Amniotic epithelial cell (primary cell): ENCODE measurements at places on chromosomes 5 and 9.

DNA sequence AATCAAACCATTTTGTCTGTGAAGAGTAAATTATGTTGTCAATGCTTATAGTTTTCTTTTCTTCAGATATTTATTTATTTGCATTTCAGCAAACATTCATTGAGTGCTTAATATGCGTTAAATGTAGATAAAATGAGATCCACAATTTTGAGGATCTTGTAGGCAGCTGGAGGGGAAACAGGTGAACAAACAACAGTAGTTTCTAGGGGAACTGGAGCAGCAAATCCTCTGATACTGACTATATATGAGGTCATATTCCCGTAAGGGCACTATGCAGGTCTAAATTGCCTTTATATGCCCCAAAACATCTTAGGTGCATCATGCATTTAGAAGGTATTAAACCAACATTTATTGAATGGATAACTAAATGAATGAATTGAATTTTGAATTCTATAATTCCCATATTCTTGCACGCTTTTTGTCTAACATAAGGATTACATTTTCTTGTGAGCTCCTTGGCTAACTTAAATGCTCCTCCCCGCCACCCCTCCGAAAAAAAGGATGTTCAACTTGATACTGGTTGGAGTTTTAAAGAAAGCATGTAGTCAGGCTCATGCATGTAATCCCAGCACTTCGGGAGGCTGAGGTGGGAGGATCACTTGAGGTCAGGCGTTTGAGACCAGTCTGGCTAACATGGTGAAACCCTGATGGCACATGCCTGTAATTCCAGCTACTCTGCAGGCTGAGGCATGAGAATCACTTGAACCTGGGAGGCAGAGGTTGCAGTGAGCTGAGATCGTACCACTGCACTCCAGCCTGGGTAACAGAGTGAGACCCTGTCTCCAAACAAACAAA is 299.8 kb downstream of the TMEM38B start:
- DNase-seq, result no peak

GRCh38 chr9:130756037-130756436 is 62.5 kb downstream of the EXOSC2 start:
- DNase-seq, result no peak

DNA sequence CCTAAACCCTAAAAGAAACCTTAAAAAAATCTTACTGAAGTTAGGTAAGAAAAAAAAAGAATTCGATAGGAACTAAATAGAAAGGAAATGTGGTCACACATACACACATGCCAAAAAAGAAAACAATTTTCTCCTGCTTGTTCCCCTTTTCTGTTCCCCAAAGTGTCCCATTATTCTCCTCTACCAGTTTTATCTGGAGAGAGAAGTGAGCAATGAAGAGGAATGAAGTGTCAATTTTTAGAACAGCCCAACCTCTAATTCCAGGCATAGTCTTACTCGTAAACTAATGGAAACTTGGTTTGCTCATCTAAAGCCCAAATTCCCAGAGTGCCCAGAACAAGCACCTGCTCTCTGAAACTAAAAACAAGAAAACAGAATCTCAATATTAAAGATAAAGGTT is 26.1 kb downstream of the AP3B1 start:
- no peak for DNase-seq

- DNase-seq, result peak; percentile 42
Measured at GRCh38 chr5:153543959-153544470, 53.5 kb downstream of the GRIA1 start.

DNA sequence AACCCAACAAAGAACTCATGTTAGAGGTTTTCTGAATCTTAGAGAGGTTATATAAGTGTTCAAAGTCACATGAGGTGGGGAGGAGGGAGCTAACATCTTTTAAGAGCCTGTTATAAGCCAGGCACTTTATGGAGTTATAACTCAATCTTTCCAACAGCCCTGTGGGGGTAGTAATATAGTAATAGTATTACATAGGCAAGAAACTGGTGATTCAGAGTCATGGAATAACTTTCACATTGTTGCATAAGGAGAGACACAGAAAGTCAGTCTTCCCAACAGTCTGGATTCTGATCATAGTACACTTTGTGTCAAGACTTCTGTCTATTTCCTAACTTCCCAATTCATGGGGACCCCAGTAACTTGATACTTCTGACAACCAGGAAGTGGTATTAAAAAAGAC is 89.2 kb downstream of the ACER2 start:
- peak; percentile 60 for DNase-seq

DNA sequence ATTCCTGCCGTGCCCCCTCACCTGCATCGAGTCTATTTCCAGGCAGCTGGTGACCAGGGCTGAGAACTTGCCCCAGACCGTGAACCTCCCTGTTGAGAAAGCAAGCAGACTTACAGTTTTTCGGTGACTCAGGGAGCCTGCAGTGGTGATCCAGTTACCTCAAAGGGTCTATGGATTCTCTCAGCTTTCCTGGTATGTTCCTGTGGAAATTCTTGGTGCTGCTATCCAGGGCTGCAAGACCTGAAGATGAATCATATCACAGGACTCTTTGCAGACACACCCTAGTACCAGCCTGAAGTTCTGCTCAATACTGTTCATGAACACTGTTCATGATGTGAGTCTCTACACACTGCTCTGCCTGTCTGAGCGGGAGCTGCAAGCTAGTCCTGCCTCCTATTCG is 154.7 kb downstream of the WDR70 start:
- DNase-seq, result peak; percentile 81

DNA sequence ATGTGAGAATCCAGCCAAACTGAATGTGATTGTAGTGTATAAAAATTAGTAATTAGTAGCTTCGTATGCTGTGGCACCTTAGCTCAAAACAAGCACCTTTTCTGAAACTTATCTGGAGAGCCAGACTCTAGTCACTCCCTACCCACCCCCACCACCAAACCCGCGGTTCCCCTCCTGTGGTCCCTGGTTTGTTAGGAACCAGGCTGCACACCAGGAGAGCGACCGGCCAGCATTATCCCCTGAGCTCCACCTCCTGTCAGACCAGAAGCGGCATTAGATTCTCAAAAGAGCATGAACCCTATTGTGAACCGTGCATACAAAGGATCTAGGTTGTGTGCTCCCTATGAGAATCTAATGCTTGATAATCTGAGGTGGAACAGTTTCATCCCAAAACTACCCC is 498.6 kb downstream of the CHSY3 start:
- DNase-seq, result no peak

DNA sequence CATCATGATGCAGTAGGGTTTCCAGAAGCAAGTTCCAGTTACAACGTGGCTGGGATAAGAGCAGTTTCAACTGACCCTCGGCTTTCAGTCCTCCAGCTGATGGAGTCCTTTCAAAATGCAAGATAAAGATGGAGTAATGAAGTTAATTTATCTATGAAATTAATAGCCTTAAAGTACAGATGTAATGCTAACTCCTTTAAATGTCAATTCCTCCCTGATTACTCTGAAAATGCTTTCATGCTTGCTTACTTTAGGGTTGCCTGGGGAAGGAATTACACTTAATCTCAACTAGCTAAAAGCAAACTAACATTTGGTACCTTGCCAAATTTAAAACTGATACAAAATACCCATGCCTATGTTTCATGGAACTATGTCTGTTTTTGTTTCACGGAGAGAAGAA is 178.4 kb downstream of the KIAA0825 start:
- DNase-seq, result no peak

- DNase-seq, result no peak
Measured at GRCh38 chr5:60488466-60489130, 211.4 kb downstream of the DEPDC1B start.

DNA sequence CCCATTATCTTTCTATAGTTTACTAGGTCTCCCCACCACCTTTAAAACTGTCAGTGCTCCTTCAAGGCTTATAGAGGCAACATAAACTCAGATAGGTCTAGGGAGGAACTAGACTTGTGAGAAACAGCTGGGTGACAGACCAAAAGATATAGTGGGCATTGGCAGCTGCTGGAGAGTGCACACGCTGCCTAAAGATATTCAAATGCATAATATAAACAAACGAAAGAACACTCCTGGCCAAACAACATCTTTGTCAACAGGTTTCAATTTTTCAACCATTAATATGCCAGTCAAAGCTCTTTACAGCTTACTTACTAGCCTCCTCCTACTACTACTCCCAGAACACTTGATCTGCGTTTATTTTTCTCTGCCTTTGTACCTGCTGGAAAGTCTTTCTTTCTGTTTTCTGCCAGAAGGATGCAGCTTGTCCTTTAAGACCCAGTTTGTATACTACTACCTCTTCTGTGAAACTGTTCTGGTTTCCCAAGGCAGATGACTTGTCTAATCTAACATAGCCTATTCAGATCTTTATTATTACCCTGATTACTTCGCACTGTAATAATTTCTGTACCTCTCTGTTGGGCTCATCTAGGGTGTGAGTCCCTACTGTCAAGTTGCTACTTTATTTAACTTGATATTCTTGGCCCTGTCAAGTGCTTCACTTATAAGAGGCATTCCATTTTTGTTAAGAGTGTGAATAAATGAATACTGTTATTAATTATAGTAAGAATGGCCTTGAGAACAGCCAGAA is 14.3 kb downstream of the KDM3B start:
- DNase-seq, result no peak

- no peak for DNase-seq
Measured at GRCh38 chr5:8114597-8115266, 245.8 kb downstream of the MTRR start.

- DNase-seq, result peak; percentile 11
Measured at GRCh38 chr9:26112724-26113123, 434.5 kb upstream of the TUSC1 start.

DNA sequence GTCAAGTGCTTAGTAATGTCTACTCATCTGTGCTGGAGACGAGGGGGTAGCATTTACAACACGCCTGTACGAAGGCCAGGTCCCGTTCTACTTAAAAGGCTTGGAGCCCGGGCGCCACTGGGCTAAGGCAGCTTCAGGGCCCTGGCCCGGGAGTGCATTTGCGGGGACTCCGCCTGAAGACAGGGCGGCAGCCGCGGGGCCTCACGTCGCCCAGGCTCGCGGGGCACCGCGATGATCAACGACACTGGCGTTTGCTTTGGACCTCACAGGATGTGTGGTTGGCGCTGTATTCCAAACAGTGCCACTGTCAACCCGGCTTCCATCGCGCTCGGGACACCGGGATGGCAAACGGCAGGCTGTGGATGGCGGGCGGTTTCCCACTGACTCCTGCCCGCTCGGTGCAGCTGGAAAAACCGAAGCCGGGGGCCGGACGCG is 1.1 kb upstream of the TENT4A start:
- no peak for DNase-seq

- DNase-seq, result peak; percentile 58
Measured at GRCh38 chr5:14351845-14352712, 208.9 kb downstream of the TRIO start.

GRCh38 chr5:151799407-151799806 is 27.7 kb downstream of the G3BP1 start:
- peak; percentile 46 for DNase-seq

GRCh38 chr5:10034001-10034400 is 215.7 kb downstream of the ATPSCKMT start:
- DNase-seq, result no peak

DNA sequence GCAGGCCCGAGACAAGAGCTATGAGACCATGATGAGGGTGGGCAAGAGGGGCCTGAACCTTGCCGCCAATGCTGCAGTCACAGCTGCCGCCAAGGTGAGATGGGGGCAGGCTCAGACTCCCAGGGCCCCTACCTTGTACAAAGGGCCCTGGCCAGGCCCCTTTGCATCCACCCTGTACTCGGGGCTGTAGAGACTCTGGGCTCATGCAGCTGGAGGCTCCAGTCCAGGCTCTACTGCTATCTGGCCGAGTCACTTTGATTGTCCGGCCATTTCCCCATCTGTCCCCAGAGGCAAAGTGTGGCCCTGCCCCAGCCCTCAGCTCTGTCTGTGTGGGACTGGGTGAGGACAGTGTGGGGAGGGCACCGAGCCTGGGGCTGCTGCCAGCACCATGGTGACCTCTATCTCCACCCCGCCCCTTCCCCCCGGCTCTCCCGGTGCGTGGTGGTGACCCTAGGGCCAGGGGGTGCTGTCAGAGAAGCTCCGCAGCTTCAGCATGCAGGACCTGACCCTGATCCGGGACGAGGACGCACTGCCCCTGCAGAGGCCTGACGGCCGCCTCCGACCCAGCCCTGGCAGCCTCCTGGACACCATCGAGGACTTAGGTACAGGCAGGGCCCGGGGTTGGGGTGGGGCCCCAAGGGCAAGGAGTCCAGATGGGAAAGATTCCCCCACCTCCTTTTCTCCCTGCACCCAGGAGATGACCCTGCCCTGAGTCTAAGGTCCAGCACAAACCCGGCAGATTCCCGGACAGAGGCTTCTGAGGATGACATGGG is 6.1 kb downstream of the REEP2 start:
- no peak for DNase-seq

DNA sequence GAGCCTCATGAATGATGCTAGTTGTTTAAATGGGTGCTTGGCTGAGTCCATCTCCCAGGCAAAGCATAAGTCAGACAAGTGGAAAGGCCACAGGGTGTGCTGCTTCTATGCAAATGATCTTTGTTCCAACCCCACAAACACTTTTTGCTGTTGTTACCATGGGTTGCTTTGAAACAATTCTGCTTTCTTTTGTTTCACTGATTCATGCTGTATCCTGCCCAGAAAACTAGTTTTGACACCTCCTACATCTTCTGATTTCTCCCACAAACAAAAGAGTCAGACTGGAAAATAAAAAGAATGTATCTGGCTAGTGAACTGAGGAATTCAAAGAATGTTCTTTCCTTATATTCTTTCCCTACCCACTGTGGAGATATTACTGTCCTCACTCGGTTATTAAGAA is 298.6 kb downstream of the DIRAS2 start:
- peak; percentile 73 for DNase-seq

DNA sequence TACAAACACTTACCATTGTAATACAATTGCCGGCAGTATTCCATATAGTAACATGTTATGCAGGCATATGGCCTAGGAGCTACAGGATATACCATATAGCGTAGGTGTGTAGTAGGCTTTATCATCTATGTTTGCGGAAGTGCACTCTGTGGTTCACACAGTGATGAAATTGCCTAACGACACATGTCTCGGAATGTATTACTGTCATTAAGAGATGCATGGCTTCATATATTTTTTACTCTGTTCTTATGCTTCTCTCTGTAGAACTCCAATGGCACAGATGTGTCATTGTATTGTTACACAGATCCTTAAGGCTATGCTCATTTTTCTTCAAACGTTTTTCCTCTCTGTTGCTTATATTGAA is 19.2 kb upstream of the ANKRD18A start:
- no peak for DNase-seq

DNA sequence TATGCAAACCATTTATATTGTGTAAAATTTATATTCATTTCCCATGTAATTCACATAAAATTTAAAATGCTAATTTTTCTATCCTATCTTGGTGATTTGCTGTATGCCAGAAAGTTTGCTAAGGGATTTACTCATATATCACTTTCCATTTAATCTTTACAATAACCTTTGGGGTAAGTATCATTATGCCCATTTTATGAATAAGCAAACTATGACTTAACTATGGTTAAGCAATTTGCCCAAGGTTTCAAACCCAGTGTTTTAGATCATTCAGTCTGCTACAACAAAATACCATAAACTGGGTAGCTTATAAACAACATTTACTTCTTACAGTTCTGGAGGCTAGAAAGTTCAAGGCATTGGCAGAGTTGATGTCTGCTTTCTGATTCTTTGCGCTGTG is 246.4 kb upstream of the TMEM161B start:
- DNase-seq, result no peak

- DNase-seq, result no peak
Measured at GRCh38 chr9:4574657-4575243, 84.5 kb downstream of the SLC1A1 start.

- peak; percentile 91 for DNase-seq
Measured at GRCh38 chr5:147613359-147613758, 103.5 kb upstream of the DPYSL3 start.

- peak; percentile 94 for DNase-seq
Measured at GRCh38 chr9:120935383-120935857, 8.8 kb upstream of the TRAF1 start.
